GM12891 (cell line): ENCODE measurements at places on chromosomes 6 and 20.

- DNase-seq, result no peak
Measured at GRCh38 chr6:108468346-108468745, 92.4 kb upstream of the FOXO3 start.

- DNase-seq, result no peak
Measured at GRCh38 chr20:12028771-12029170, 111.1 kb downstream of the BTBD3 start.

DNA sequence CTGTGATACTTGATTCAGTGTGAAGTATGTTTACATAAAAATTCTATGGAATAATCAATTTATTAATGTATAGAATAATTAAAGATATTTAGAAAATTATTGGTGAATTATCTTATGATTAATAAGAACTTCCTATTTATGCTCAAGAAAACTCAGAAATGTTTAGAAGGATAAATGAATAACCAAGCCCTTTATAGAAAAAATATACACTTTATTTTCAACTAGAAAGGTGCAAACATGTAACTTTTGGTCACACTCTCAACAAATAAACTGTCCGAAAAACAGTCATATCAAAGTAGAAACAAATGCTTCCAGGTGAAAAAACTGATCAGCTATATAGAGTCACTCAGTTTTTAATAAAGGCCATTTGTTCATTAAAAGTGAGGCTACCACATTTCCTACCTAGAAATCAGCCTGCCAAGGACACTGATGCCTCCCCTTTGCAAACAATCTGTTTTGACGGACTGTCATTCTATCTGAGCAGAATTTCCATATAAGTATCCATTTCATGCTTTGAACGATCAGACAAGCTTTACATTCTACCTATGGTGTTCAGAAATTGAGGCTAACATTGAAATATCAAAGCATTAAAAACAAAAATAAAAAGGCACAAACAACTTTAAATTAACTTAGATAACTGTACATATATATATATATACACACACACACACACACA, 3.0 kb downstream of the CCN2 start:
- no peak for DNase-seq

- no peak for DNase-seq
Measured at GRCh38 chr6:167684276-167685104, 142.2 kb upstream of the AFDN start.

DNA sequence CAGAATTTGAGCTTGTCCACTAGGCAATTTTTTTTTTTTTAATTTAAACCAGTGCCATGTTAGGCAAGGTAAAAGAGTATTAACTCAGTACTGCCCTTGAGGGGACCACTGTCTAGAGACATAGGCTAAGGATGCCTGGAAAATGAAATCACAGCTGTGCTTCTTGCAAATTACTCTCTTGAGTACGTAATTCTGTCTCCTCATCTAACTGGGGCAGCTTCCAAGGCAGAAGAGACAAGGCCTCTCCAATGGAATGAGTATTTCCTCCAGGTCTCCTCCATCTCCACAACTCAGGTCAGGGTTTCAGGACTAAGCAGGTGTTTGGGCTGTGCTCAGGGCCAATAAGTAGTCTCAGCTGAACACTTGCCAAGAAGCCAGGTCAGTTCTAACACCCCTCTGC, 33.8 kb upstream of the MRPS10 start:
- DNase-seq, result no peak
